ENCODE measurements at places on chromosomes 2 and 18.

GRCh38 chr2:215367662-215368492 is 56.0 kb downstream of the ATIC start:
- DNase-seq, result no peak

GRCh38 chr2:153100151-153100550 is 378.4 kb downstream of the RPRM start:
- DNase-seq, result no peak

- no peak for DNase-seq
Measured at GRCh38 chr2:227871375-227871791, at the start of gene DAW1. DAW1 (plus strand) TSS chr2:227871631; CDS start chr2:227871690, 59 bp downstream.

GRCh38 chr2:72998724-72999123 is 72.8 kb downstream of the SFXN5 start:
- no peak for DNase-seq

- DNase-seq, result no peak
Measured at GRCh38 chr2:10019602-10020400, 23.5 kb upstream of the KLF11 start.

DNA sequence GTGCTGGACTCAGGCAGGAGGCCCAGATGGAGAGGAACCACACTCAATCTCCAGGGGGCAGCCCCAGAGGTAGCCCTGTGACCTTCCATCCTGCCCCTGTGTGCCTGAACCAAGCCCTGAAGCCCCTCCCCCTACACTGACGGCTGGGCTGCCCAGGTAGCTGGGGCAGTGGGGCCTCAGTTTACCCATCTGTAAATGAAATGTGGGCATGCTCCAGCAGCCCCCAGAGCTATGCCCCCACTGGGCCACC is 15.8 kb downstream of the CROCC2 start:
- DNase-seq, result no peak

GRCh38 chr18:10432781-10433180 is 21.7 kb upstream of the APCDD1 start:
- no peak for DNase-seq

- no peak for DNase-seq
Measured at GRCh38 chr2:236503100-236503499, 66.5 kb upstream of the ACKR3 start.

GRCh38 chr18:27094621-27095020 is 90.5 kb downstream of the CHST9 start:
- DNase-seq, result no peak

DNA sequence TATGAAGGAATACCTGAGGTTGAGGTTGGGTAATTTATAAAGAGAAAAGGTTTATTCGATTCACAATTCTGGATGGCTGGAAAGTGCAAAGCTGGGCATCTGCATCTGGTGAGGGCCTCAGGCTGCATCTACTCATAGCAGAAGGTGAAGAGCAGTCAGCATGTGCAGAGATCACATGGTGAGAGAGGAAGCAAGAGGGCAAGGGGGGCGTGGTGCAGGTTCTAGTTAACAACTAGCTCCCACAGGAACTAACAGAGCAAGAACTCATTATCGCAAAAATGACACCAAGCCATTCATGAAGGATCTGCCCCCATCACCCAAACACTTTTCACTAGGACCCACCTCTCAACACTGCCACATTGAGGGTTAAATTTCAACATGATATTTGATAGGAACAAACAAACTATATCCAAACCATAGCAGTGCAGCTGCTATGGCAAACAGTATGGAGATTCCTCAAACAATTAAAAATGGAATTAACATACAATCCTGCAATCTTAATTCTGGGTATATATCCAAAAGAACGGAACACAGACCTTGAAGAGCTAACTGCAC is 72.8 kb upstream of the LDLRAD4 start:
- DNase-seq, result no peak

GRCh38 chr2:136238286-136239078 is 120.5 kb upstream of the CXCR4 start:
- no peak for DNase-seq

- no peak for DNase-seq
Measured at GRCh38 chr2:119062652-119063051, 95.9 kb downstream of the C1QL2 start.

GRCh38 chr2:170202437-170202836 is 24.5 kb downstream of the MYO3B start:
- no peak for DNase-seq

GRCh38 chr18:51361130-51361860 is 163.8 kb upstream of the MEX3C start:
- no peak for DNase-seq

- DNase-seq, result no peak
Measured at GRCh38 chr18:24126155-24126961, 12.5 kb upstream of the CABYR start.

- no peak for DNase-seq
Measured at GRCh38 chr2:26430826-26431225, 29.1 kb downstream of the DRC1 start.

DNA sequence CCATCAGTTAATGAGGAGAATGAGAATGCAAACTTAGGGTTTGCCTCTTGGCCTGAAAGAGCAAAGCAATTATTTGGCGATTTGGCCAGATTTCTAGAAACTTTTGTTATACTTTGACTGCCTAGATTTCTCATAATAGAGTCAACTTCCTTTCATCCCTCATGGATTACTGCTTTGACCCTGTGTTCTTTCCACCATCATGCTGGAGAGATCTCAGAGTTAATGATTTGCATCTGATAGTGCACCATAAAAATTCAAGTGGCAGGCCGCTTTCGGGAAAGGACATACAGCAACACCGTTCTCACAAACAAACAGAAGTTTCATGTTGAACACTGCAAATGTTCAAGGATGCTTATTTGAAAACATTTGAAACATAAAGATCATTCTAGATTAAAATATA is 143.7 kb upstream of the ZFP36L2 start:
- DNase-seq, result no peak

All from activated naive CD4-positive, alpha-beta T cell (primary cell).